T-helper 17 cell (primary cell): ENCODE measurements at places on chromosomes 1 and 21.

- DNase-seq = no peak
Measured at GRCh38 chr1:196259316-196259715, 348.9 kb downstream of the KCNT2 start.

DNA sequence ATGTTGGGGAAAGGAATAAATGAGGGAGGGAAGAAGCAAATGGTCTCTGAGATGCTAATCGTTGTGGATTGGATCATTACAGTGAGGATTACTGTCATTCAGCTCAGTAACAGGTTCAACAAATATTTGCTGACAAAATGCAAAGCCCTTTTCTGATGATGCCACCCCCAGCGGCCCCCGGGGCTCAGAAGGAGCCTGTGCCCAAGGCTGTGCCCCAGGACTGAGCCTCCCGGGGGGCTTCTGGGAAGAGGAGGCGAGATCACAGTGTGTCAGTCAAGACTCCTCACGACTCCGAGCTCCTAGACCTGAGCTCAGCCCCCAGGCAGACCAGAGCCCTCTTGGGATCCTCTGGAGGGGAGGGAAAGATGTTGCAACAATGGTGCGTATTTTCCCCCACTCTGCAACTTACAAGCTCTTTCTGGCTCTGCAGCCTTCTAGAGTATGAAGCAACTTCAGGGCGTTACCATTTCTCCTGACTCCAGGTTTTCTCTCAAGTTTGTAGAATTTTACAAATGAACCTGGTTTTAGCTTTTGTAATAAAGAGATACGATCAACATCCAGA is 20.8 kb downstream of the EPHA8 start:
- no peak for DNase-seq

- DNase-seq = no peak
Measured at GRCh38 chr1:67312615-67313014, 4.9 kb downstream of the IL12RB2 start.

- no peak for DNase-seq
Measured at GRCh38 chr1:76294482-76295194, 220.1 kb downstream of the ST6GALNAC3 start.

- DNase-seq = no peak
Measured at GRCh38 chr1:58765006-58765405, 18.8 kb downstream of the JUN start.

GRCh38 chr1:58849551-58849950 is 65.7 kb upstream of the JUN start:
- DNase-seq = no peak

DNA sequence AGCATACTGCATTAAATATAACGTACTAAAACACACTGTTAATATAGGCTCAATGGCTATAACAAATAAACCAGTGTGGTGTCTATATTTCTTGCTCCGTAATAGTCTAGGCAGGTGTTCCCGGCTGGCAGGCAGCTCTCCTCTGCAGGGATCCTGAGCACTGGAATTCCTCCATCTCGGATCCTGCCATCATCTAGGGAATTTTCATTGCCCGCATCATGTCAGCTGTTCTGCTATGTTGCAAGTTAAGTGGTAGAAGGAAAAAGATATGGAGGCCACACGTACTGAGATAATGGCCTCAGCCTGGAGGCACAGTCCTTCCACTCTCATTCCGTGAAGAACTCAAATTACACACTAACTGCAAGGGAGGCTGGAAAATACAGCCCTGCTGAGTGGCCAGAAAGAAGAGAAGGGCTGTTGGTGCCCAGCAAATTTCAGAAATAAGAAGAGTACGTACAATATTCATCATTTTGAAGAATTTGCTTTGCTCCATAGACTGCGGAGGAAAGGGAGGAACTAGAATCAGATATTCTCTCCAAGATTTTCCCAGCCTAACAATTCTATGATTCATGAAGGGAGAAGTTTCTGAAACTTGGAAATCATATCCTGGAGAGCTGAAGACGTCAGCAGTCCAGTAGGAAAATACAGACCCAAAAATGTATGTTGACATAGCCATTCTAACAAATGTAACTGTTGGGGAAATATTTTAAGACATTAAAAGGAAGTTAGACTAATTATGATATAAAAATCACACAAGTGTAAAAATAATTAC is 263.3 kb downstream of the MRPL39 start:
- DNase-seq = no peak

DNA sequence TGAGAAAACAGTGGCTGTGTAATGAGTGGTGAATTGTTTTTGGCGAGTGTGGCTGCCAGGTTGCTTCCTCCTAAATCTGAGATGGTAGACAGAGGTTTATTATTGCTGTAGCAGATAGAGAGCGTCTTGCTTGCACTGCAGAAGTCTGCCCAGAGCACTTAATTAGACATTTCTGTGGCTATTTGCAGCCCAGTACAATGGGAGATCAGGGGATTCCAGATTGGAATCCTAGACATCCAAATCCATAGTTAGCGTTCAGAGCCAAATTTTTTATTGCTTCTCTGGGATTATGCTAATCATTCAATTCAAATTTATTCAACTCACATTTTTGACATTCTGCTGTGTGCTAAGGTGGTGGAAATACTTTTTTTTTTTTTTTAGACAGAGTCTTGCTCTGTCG is 30.0 kb downstream of the KIF26B start:
- DNase-seq = no peak

GRCh38 chr1:201490708-201491131 is 16.2 kb downstream of the CSRP1 start:
- no peak for DNase-seq

- no peak for DNase-seq
Measured at GRCh38 chr1:48524892-48525467, 53.0 kb upstream of the SPATA6 start.

DNA sequence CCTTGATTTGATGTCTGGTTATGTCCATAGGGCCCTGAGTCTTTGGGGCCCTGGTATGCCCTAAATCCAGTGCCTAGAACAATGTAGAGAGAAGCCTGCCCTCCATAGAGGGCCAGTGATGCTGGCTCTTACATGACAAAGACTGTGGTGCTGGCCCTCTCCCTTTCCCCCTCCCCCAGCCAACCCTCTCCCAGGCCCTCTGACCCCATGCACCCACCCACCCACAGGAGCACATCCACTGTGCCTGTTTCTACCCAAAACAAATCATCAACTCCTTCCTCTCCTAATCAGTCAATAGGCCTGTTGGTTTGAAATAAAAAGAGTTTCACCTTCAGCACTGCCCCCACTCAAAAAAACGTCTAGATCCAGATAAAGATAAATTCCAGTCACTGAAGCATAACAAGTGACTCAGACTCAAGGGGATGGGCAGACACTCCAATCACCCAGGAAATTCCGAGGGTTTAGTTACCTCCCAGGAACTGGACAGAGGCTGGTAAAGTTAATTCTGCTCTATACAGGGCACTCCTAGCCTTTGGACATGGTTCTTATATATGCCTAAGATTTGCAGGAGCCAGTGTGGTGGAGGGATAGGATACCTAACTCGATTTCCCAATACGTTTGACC is 144.8 kb upstream of the VANGL1 start:
- DNase-seq = no peak

DNA sequence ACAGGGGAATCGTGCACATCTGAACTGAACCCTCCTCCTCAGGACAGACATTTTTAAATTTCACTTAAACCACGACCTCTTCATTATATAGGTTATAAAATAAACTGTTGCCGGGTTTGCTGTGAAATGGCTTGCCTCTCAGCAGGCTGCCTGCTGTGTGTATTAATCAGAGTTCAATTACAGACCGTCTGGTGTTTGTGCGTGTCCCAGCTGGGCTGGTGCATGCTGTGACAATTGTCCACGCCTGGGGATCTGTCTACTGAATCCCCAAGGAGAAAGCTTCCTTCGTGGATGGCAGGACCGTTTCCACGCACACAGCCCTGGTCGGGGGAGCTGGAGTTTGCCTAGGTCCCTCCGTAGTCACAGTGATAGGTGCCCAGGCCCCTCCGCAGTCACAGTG is 13.4 kb upstream of the AGPAT3 start:
- no peak for DNase-seq

DNA sequence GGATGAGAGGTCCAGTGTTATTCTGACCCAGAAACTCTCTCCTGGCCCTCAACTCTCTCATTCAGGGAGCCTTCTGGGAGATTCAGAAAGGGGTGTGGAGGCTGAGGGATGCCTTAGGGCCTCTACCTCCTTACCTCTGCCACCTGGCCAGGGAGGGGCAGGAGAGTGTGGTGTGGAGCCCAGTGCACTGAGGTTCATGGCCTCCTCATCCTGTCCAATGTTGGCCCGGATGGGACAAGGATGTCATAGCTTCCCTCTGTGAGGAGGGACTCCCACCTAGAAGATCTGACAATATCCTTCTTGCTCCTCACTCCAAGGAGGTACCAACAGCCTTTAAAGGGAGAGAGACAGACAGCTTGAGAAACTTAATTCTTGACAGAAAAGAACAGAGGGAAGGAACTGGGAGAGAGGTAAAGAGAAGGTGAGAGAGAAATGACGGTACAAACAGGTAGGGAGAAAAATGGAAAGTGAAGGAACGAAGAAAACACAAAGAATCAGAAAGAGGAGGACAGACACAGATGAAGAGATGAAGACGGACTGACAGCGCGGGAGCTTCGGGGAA is 779 bp downstream of the BEND5 start:
- no peak for DNase-seq

DNA sequence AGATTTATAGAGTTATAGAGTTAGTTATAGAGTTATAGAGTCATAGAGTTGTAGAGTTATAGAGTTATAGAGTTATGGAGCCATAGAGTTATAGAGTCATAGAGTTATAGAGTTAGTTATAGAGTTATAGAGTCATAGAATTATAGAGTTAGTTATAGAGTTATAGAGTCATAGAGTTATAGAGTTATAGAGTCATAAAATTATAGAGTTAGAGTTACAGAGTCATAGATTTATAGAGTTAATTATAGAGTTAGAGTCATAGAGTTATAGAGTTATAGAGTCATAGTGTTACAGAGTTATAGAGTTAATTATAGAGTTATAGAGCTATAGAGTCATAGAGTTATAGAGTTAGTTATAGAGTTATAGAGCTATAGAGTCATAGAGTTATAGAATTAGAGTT is 32.1 kb downstream of the UBASH3A start:
- DNase-seq = no peak

GRCh38 chr1:45535988-45536766 is 14.4 kb upstream of the AKR1A1 start:
- DNase-seq = no peak

DNA sequence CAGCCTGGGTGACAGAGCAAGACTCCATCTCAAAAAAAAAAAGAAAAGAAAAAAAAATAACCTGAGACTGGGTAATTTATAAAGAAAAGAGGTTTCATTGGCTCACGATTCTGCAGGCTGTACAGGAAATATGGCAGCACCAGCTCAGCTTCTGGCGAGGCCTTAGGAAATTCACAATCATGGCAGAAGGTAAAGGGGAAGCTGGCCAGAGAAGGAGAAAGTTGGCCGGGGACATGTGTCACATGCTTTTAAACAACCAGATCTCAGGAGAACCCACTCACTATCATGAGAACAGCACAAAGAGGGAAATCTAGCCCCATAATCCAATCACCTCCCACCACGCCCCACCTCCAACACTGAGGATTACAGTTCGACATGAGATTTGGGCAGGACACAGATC is 125.3 kb downstream of the DISP1 start:
- no peak for DNase-seq
